ENCODE measurements at places on chromosomes 4 and X. TPM values are rescaled to one million over a fixed set of nuclear protein-coding genes. Genes with fewer than 3 reads are reported as not detected.
A peak's percentile ranks its signal among the peaks of the same experiment; 100 is the strongest.

Gene RAB9B
- total RNA-seq = 6.5 TPM

DNA sequence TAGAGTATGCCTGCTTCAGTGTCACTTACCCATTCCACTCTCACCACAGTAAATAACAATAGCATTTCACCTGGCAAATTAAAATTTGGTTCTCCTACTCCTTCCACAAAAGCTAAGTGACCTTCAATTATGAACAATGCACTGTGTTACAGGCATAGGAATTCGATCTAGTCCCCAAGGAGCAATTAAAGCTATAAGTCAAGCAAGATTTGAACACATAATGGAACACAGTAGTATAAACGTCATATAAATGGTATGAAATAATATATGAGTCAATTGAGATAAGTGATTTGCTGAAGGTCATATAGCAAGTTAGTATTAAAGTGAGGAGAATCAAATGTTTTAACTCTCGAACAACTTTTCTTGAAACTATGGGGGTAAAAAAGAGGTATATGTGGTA, 65.8 kb downstream of the ARAP2 start:
- no peak for DNase-seq

- DNase-seq = no peak
Observed at GRCh38 chrX:143648705-143649104, 12.8 kb upstream of the SLITRK4 start.

- DNase-seq = peak; percentile 68
Observed at GRCh38 chr4:6278801-6279197, 9.1 kb downstream of the WFS1 start.

Data from ureter (tissue), 1 donor.